ENCODE measurements at places on chromosomes 7 and 10.

GRCh38 chr7:138663725-138664710 lies 37.1 kb downstream of the SVOPL start:
- no peak for DNase-seq

- DNase-seq, result no peak
These were observed at the start of gene CLEC2L for GRCh38 chr7:139523199-139523941. Gene CLEC2L, plus strand, starts transcription at chr7:139523685. Its CDS starts 243 bp downstream, at chr7:139523928.

GRCh38 chr7:3106361-3106826 lies 62.7 kb upstream of the CARD11 start:
- DNase-seq, result no peak

DNA sequence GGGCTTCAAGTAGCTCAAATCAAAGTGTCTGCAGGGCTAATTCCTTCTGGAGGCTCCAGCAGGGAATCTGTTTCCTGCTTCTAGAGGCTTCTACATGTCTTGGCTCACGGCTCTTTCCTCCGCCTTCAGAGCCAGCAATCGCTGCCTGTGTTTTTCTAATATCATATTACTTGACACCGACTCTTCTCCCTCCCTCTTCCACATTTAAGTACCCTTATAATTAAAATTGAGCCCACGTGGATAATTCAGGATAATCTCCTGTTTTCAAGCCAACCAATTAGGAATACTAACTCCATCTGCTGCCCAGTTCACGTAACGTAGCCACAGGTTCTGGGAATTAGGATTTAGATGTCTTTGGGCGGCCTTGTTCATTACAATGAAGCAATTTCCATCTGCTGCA lies 372.2 kb downstream of the DPP6 start:
- no peak for DNase-seq

DNA sequence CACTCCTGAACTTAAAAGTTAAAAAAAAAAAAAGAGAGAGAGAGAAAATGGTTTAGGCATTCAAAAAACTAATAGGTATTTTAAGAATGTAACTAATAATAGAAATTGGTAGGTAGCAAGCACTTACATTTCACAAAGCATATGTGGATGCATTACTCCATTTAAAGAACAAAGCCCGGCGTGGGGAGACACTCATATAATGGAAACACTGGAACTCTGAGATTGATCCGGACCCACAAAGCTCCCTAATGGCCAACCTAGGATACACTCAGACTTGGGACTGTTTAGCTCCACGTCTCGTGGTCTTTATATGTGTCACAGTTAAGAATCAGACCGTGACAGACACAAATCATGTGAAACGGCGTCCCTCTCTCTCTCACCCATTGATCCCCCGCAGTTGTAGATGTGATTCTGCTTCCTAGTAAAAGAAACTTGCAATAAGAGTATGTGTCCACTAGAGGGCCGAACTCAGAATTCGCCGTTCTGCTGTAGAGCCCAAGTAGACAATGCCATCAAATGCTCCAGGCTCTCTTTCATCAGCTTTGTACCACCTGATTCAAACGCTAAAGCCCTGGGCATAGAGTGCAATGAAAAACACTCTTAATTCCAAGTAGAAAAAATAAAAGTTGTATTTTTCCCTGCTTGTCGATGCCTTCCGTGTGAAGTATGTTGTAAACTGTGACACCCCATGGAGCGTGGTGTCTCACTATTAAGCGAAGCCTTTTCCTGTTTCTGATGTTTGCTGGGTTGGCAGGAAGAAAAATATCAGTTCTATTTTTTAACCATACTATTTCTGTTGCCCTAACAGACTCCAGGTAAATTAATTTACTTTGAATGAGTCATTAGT lies 429.0 kb upstream of the MTPN start:
- DNase-seq, result peak; percentile 56

- DNase-seq, result no peak
These were observed 94.0 kb upstream of the TARP start for GRCh38 chr7:38367301-38367890.

- no peak for DNase-seq
These were observed 56.8 kb downstream of the ATXN7L1 start for GRCh38 chr7:105819559-105819958.

DNA sequence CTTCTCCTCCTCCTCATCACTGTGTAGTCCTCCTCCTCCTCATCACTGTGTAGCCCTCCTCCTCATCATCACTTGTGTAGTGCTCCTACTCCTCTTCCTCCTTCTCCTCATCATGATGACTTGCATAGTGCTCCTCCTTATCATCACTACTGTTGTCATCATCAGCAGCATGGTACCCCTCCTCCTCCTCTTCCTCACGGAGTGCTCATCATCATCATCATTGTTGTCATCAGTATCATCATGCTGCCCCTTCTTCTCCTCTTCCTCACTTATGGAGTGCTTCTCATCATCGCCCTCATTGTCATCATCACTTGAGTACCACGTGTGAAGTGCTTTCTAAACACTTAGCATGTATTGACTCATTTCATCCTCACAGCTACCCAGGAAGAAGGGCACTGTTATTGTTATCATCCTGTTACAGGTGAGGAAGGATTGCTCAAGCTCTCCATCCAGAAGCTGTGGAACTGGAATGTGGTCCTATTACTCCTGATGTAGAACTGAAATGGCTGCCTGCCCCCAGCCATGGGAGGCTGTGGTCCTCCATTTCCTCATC lies 122.8 kb upstream of the SHH start:
- no peak for DNase-seq
